ENCODE measurements at places on chromosomes 3 and 15. TPM values are rescaled to one million over a fixed set of nuclear protein-coding genes. Genes with fewer than 3 reads are reported as not detected.

- DNase-seq, result no peak
- no peaks in the 10 kb centered on the region for H3K36me3 ChIP-seq
- no peaks in the 10 kb centered on the region for H3K4me1 ChIP-seq
- H3K27ac ChIP-seq, result no peak overlapping the region
- peaks cover 5% of the 10 kb centered on the region for H3K27me3 ChIP-seq
Observed at GRCh38 chr3:169179722-169180121, 483.8 kb downstream of the MECOM start.

- no peaks in the 10 kb centered on the region for H3K27me3 ChIP-seq
- H3K27ac ChIP-seq, result peak overlapping the region; percentile 100
- H3K4me1 ChIP-seq, result peaks cover 48% of the 10 kb centered on the region
Observed at GRCh38 chr3:177196456-177197040, 734 bp downstream of the TBL1XR1 start.

DNA sequence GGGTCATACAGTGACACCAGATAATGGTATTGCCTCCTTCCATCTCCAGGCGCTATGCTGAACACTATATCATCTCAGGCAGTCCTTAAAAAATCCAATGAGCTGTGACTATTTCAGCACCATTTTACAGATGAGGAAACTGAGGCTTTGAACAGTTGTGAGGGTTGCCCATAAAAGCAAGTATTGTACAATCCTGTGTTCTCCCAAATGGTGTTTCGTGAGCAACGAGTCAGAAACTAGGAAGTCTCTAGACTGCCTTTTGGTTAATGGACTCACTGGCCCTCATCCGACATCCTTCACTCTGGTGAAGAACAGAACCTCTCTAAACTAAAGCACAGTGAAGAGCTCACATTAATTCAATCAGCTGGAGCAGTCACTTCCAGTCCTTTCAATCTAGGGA, 61.8 kb downstream of the ATP8B4 start:
- peaks cover 22% of the 10 kb centered on the region for H3K4me1 ChIP-seq
- H3K36me3 ChIP-seq, result peaks cover 34% of the 10 kb centered on the region
- H3K27ac ChIP-seq, result no peak overlapping the region
- no peak overlapping the region for H3K4me3 ChIP-seq

GCNT3 gene
- not detected for total RNA-seq

- H3K36me3 ChIP-seq, result peaks cover 16% of the 10 kb centered on the region
- DNase-seq, result no peak
- H3K4me3 ChIP-seq, result peak overlapping the region; percentile 29
- H3K4me1 ChIP-seq, result peaks cover 18% of the 10 kb centered on the region
- H3K27ac ChIP-seq, result peak overlapping the region; percentile 2
Observed at GRCh38 chr15:39142500-39142899, 438.4 kb upstream of the THBS1 start.

GRCh38 chr15:64858021-64858575, 16.4 kb downstream of the PLEKHO2 start:
- peaks cover 14% of the 10 kb centered on the region for H3K36me3 ChIP-seq
- no peak overlapping the region for H3K4me3 ChIP-seq
- no peak for DNase-seq
- peaks cover 20% of the 10 kb centered on the region for H3K4me1 ChIP-seq
- H3K27me3 ChIP-seq, result no peaks in the 10 kb centered on the region

DNA sequence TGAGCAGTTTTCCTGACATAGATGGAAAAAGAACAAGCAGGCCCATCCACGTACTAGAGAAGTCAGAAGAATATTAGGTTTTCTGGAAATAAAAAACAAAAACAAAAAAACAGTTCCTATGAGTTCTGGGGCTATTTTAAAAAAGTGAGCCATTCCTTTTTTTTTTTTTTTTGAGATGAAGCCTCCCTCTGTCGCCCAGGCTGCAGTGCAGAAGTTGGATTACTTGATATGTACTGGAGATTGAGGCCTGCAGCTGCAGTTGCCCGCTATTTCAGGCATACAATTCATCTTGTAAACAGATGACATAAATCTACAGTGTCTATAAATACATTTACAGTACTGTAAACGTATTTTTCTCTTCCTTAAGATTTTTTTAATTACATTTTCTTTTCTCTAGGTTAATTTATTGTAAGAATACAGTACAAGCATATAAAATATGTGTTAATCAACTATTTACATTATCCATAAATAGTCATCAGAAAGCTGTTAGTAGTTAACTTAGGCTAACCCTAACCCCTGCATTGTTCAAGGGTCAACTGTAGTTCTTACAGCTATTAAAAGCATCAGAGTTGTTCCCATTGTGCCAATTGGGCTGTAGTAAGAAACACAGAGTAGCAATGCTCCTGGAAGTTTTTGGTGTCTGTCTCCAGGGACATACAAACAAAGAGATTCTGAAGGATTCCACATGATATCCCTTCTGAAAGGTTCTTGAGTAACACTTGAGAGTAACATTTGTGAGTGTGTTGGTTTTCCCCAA, 11.2 kb upstream of the ACTL6A start:
- no peak for DNase-seq
- H3K27ac ChIP-seq, result no peak overlapping the region
- no peaks in the 10 kb centered on the region for H3K36me3 ChIP-seq
- H3K4me3 ChIP-seq, result no peak overlapping the region
- peaks cover 2% of the 10 kb centered on the region for H3K4me1 ChIP-seq

CTXN2 gene
- total RNA-seq, result not detected

CCR3 gene
- 1.9 TPM for total RNA-seq

VWA5B2 gene
- not detected for total RNA-seq

DNA sequence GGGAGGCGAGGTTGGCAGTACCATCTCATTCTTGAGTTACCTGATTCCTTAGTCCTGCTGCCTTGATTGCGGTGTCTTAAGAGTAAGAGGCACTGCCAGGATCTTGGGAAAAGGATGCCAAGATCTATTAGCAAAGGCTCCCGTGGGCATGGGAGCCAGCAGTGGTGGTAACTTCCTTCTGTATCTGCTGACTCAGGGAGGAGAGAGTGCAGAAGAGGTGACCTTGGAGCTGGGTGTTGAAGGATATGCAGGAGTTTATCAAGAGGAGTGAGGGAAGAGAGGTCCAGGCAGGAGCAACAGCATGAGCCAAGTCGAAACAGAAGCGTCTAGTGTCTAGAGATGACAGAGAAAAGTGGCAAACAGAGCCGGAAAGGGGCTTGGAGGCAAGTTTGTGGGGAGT, 4.5 kb downstream of the MESP2 start:
- no peak overlapping the region for H3K4me3 ChIP-seq
- no peak overlapping the region for H3K27ac ChIP-seq
- H3K4me1 ChIP-seq, result peaks cover 6% of the 10 kb centered on the region
- peaks cover 19% of the 10 kb centered on the region for H3K27me3 ChIP-seq

DNA sequence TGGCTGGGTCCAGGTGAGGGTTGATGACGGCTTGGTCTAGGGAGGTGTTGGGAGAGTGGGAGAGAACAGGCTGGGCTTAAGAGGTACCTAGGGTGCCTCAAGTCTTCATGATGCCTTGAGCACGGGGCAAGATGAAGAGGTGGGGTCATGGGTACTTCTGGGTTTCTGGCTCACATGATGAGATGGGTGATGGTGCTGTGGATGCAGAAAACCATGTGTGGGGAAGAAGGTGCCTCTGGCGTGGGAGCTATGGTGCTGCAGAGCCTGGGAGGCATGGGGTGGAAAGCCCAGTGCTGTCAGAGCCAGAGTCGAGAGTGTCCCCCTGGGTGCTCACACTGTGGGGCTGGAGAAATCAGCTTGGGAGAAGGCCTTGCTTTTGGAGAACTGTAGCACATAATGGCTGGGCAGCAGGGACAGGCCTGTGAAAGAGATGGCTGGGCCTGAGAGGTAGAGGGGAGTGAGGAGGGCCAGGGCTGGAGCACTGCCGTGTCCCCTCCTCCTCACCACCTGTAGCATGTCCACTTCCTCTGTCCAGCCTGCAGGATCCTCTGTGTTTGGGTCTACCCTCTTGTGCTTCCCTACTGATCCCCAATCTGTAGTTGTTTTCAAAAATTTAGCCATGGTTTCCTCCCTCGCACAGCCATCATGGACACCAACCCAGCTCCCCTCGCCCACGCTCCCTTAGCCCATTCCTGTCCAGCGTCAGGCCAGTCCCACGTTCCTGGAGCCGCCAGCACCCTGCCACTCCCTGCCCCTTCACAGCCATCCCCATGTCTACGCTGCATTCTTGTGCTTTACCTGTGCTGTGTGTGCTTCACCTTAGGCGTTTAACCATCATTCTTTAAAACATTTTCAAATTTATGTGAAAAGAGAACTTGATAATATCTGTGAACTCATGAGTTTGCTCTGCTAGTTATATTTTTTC, 132.0 kb downstream of the EEFSEC start:
- H3K4me1 ChIP-seq, result no peaks in the 10 kb centered on the region
- H3K4me3 ChIP-seq, result no peak overlapping the region
- no peak overlapping the region for H3K27ac ChIP-seq
- H3K36me3 ChIP-seq, result peaks cover 17% of the 10 kb centered on the region
- H3K27me3 ChIP-seq, result no peaks in the 10 kb centered on the region
- no peak for DNase-seq

DPPA2 gene
- total RNA-seq, result not detected

DNA sequence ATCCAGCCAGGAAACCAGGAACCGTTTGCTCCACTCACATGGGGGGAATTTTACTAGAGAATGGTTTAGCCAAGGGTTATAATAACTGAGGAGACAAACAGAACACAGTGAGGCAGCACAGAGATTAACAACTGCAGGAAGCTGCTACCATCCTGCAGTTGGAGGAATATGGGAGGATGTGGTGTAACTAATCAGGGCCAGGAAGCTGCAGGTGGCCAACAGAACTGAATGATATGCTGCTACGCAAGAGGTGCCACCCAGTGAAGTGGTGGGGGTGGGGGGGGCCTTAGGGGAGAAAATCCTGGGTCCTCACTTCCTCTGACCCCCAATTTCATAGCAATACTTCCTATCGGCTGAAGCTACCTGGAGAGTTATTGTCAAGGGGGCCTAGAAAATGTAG, 306.4 kb upstream of the STT3B start:
- peaks cover 55% of the 10 kb centered on the region for H3K4me1 ChIP-seq
- peak overlapping the region; percentile 88 for H3K27ac ChIP-seq
- peaks cover 5% of the 10 kb centered on the region for H3K36me3 ChIP-seq
- H3K4me3 ChIP-seq, result peak overlapping the region; percentile 76
- DNase-seq, result no peak
- H3K27me3 ChIP-seq, result no peaks in the 10 kb centered on the region

DNA sequence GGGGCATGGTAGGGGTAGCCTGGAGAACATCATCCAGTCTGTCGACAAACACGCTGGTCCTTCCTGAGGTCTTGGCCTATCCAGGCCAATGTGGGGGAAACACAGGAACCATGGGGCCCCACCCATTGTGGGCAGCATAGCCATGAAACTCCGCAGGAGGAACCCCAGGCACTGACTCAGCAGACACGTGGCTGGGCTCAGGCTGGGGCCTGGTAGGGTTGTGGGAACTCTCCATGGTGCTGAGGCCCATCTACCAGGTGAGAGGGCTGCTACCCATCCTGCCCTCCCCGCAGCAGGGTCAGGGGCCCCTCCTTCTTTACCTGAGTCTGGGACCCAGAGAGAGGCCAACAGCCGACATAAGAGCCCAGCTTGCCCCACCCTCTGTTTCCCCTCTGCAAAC, 22.6 kb upstream of the CACNA2D2 start:
- peaks cover 12% of the 10 kb centered on the region for H3K27me3 ChIP-seq
- no peak overlapping the region for H3K4me3 ChIP-seq
- H3K4me1 ChIP-seq, result peaks cover 6% of the 10 kb centered on the region
- no peak overlapping the region for H3K27ac ChIP-seq

DNA sequence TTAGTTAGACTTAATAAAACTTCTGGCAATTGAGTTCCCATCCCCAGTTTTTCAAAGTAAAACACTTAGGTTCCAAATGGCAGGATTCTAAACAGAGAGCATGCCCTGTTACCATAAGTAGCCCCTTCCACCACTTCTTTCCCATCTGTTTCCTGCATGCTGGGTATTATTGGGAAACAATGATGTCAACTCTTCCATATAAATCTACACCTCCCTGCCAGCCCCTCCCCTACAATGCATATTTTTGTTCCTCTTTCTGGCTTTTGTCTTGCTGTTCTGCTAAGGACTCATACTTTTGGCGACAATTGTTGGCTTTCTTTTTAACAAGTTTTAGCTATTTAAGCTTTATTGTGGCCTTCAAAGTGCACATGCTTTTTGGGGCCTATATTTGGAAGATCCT, 11.1 kb downstream of the ARHGAP31 start:
- no peak for DNase-seq
- no peaks in the 10 kb centered on the region for H3K36me3 ChIP-seq
- H3K4me3 ChIP-seq, result no peak overlapping the region

WNT7A gene
- total RNA-seq, result 1.5 TPM

DNA sequence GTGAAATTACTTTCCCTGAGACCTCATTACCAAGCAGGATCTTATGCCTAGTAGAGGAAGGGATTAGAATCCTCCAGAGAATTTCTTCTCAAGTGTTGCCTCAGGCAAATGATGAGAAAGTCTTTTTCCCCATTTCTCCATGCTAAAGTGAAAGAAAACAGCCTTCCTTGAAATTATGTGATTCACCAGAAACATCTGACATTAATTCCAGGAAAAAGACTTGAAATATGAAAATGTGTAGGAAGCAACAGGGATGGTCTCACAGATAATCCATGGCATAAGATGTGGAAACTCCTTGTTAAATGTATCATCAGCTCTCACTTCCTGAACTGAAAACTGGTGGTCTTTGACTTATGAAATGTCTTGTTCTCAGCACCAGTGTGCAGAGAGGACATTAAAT, 17.9 kb upstream of the ABI3BP start:
- no peak for DNase-seq
- no peaks in the 10 kb centered on the region for H3K27me3 ChIP-seq
- no peaks in the 10 kb centered on the region for H3K4me1 ChIP-seq

DNA sequence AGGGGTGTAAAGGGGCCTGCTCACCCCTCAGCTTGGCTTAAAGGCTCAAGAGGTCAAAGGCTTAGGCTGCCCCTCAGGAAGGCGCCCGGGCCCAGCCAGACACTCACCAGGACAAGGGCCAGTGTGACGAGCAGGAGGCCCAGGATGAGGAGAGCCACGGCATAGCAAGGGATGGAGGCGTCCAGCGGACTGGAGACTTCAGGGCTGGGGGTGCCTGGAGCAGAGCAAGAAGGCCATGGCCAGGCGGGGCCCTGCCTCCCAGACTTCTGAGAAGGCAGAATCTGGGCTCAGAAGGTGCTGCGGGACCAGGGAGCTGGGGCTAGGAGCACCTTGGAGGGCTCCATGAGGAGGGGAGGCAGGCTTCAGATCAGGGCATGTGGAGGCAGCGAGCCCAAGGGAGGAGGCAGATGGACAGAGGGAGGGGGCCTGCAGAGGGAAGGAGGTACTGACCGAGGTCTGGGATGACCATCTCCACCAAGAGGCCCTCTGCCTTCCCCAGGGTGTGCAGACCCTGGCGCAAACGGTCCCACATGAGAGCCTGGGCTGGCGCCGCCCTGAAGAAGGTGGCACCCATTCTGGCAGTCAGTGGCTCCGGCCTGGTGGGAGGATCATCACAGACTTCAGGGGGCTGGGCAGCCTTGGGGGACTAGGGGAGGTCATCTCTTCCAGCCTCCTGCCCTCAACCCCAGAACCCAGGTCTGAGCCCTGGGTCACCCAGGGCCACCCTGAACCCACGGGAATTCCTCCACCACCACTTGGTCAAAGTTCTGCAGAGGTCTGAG, 24.5 kb downstream of the C15orf39 start:
- peaks cover 3% of the 10 kb centered on the region for H3K27me3 ChIP-seq
- DNase-seq, result no peak
- no peak overlapping the region for H3K4me3 ChIP-seq
- H3K27ac ChIP-seq, result no peak overlapping the region

- no peak overlapping the region for H3K27ac ChIP-seq
- DNase-seq, result no peak
- no peaks in the 10 kb centered on the region for H3K4me1 ChIP-seq
- no peaks in the 10 kb centered on the region for H3K36me3 ChIP-seq
Observed at GRCh38 chr3:12351145-12351544, 62.3 kb downstream of the PPARG start.

GRCh38 chr3:180990505-180990904, 969 bp upstream of the DNAJC19 start:
- no peaks in the 10 kb centered on the region for H3K27me3 ChIP-seq
- peaks cover 14% of the 10 kb centered on the region for H3K4me1 ChIP-seq
- DNase-seq, result no peak

All from activated naive CD8-positive, alpha-beta T cell treated with anti-CD3 and anti-CD28 coated beads, Interleukin-2, amount 10 ng/mL, durations not matched to agents 7 days and 5 days (primary cell).